ENCODE measurements at places on chromosomes 3 and 15. TPM values are rescaled to one million over a fixed set of nuclear protein-coding genes. Genes with fewer than 3 reads are reported as not detected.

DNA sequence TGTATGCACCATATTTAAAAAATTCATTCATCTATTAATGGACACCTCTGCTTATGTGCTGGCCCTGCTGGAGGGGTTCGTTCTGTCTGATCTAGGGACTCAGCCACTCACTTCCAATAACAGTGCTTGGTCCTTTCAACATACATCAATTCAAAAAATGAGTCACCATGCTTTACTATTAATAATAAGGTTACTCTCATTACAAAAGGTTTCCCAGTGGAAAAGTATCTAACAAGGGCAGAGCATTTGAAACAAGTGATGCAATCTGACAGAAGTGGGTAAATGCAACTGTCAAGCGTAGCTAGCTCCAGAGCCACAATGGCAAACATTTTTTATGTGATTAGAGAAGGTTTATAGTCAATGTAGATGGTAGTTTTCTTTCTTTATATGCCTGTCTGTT, 67.9 kb upstream of the TNIK start:
- H3K4me3 ChIP-seq: no peak overlapping the region
- H3K27ac ChIP-seq: no peak overlapping the region
- H3K27me3 ChIP-seq: no peaks in the 10 kb centered on the region
- no peaks in the 10 kb centered on the region for H3K36me3 ChIP-seq
- H3K4me1 ChIP-seq: no peaks in the 10 kb centered on the region

The EHHADH gene
- total RNA-seq: 1.7 TPM

The ZBTB20 gene
- total RNA-seq: 6.5 TPM

DNA sequence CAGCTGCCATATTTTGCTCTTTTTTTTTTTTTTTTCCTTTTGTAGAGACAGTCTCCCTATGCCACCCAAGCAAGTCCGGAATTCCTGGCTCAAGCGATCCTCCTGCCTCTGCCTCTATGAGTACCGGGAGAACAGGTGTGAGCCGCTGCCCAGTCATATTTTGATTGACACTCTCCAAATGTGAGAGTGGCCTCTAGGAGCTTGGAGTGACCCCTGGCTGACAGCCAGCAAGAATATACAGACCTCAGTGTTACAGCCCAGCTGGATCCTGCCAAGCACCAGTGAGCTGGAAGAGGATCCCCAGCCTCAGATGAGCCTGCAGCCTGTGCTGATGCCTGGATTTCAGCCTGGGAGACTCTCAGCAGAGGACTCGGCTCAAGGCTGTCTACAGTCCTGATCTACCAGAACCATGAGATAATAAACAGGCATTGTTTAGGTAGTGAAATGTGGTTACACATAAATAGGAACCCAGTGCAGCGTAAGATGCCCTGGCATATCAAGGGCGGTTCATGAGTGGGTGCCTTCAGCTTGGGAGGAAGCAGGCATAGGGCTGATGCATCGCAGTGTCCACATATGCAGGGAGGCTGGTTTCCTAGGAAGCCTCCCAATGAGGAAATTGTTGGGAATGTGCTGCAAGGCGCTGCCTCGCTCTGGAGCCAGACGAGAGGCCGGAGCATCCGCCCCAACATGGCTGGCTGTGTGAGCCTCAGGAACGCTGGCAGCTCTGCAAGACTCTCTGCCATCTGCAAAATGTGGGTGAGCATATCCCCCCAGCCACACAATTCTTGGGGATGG, 38.9 kb upstream of the ATP10A start:
- H3K27me3 ChIP-seq: no peaks in the 10 kb centered on the region
- no peak for DNase-seq
- no peak overlapping the region for H3K4me3 ChIP-seq
- H3K4me1 ChIP-seq: no peaks in the 10 kb centered on the region
- no peak overlapping the region for H3K27ac ChIP-seq

GRCh38 chr3:11498646-11499045, 145.1 kb downstream of the VGLL4 start:
- H3K4me3 ChIP-seq: no peak overlapping the region
- H3K27me3 ChIP-seq: no peaks in the 10 kb centered on the region
- H3K36me3 ChIP-seq: no peaks in the 10 kb centered on the region
- DNase-seq: no peak

The HACD2 gene
- 33.3 TPM for total RNA-seq

The TMEM158 gene
- 0.13 TPM for total RNA-seq

DNA sequence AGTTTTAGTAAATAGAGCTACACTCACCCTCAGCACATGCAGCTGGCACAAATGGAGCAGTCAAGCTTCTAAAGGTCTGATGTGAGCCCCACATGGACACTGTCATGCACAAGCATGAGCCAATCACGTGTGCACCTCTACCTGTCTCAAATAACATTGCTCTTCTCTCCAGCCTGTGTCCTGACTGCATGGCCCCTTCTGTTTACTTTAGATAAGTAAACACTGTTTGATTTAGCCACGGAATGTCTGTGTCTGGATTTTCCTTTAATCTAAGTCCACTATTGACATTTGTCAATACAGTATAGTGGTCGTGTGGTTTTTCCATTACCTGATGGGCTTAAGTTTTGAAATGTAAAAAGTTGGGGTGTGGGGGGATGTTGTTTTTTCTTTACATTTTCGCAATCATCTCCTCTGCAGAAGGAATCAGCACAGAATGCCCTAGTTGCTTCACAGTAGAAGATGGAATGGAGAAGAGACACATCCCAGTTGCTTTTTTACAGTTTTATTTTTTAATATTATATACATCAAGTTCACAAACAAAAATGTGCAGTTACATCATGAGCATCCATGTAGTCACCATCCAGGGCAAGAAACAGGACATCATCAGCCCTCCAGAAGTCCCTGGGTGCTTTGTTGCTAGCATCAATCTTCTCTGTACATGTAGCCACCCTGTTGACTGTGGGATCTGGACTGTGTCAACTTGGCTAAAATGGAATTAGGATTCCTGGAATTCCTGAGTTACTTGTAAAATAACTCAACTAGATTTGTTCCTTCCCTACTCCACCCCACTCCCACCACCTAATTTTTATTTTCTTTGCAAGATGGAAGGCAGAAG, 146.1 kb downstream of the UACA start:
- no peaks in the 10 kb centered on the region for H3K4me1 ChIP-seq
- no peak overlapping the region for H3K4me3 ChIP-seq
- DNase-seq: no peak
- no peaks in the 10 kb centered on the region for H3K36me3 ChIP-seq
- H3K27ac ChIP-seq: no peak overlapping the region
